ENCODE measurements at places on chromosomes 3 and 15.

- no peak for DNase-seq
Measured at GRCh38 chr15:62165104-62165792, at the start of gene C2CD4B. Gene C2CD4B, minus strand, starts transcription at chr15:62165285. Its CDS starts 301 bp downstream, at chr15:62164984.

DNA sequence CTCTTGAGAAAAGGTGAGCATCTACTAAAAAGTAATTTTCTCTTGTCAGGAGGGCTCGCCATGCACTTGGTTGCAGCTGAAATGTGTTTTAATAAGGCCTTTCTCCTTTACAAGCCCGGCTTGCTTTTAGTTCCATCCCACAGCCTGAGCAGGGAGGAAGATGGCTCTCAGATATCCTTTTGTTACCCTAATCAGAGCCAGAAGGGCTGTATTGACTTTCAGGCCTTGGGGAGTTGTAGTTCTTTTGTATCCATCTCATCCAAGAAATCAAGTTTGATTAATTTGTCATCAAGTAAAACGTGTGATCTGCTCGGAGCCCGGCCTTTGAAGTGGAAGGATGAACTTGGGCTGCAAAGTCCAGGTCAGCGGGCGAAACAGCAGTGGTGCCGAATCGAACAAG lies 52.9 kb downstream of the EIF4E3 start:
- DNase-seq: no peak

DNA sequence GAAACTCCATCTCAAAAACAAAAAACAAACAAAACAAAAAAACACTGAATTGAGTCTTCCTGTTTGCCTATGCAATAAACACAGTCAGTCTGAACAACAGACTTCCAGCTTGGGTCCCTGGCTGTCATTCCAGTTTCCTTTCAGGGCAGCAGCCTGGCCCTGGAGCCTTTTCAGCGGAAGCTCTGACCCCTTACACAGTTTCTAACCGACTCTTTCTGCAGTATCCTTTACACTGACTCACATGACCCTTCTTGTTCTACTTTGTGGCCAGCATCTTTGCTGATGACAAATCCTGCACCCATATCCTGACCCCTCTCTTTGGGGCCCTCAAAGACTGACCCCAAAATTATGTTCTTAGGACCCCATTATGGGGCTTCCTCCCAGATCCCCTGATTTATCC lies 38.3 kb upstream of the INO80 start:
- DNase-seq: no peak

DNA sequence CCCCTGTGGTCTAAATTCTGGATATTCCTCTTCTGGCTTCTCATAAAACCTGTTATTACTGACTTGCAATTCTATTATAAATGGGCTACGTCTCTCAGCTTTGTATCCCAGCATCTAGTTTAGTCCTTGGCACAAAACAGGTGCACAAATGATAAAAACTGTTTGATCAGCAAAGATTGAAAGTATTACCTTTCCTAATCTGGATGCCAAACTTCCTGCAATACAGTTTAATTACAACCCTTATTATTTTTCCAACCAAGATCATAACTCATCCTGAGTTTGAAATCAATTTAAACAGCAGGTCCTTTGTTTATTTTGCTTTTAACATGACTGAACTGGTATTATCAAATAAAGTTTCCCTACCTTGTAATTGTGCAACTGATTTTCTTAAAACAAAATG lies 132.6 kb downstream of the ATP1B3 start:
- no peak for DNase-seq

GRCh38 chr15:101526890-101527289 lies 37.4 kb upstream of the PCSK6 start:
- no peak for DNase-seq

DNA sequence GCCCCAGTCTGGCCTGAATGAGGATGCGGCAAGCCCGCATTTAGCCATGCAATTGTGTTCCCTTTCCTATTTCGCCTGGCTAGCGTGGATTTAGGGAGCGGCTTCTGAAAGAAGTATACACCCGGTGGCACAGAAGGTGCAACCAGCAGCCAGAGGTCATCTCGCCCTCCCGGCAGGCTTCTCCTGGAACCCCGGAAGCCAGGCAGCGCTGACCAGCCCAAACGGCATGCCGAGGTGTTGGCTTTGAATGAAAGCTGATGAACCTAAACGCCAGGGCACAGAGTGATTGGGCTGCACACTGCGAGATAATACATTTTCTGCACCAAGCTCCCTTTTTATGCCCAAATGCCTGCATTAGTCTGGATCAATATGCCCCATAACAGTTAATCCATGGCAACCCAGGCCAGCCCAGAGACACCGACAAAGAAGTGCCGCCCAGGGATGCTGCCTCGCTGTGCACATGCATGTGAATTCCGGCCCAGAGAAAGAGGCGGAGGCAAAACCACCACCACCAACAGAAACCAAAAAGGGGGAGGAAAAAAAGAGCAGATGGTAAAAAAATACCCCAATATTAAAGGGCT lies 1.4 kb downstream of the SRGAP3 start:
- DNase-seq: no peak

GRCh38 chr3:194259982-194260766 lies 91.0 kb downstream of the CPN2 start:
- peak; percentile 55 for DNase-seq

DNA sequence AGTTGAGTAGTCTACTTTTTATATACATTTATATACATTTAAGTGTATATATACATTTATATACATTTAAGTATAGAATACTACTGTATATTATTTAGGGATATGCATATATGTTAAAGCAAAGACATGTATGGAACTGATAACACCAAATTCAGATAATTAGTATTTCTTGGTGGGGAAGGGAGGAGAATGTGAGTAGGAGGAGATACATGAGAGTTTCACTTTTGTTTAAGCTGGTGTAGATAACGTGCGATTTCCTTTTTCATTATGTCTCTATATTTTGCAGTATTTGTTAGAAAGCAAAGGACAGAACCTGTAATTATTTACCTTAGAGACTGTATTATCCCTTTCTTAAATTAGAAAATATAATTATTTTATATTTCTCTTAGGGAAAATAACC lies 16.6 kb upstream of the NIT2 start:
- DNase-seq: no peak

GRCh38 chr3:11944052-11944673 lies 60.0 kb upstream of the SYN2 start:
- no peak for DNase-seq

DNA sequence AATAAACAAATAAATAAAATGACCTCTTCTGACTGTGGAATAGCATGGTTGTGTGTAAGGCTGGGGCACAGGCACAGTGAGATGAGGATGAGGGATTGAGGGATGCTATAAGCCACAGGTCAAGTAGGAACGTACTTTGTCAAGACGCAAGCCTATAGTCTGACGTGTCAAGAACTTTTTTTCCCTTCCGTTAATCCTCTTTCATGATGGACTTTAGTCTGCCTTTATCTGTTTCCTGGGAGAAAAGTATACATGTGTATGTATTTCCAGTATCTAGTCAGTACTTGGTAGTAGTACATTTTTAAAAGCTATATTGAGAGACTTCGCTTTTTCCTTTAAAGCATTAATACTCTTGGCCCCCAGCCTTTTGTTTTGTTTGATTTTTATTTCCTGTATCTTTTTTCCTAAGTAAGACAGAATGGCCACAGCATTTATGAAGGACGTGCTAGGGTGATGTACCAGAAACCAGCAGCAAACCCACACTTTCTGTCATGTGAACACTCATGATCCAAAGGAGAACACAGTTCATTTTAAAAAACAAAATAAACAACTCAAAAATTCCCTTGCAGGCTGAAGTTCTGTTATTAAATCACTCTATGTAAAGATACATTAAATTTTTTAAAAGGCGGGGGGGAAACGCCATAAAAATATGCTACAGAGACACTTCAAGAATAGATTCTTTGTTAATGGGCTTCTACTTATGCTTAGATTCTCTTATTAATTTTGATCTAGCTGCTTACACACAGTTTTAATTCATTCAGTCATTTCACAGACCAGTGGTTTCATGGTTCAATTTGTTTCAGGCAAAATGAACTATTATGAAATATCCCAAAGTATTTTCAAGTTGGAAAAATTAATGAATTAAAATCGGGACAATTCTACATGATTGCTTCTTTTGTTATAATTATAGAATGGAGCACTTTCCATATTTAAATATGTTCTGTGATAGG lies 114.7 kb downstream of the SNRK start:
- DNase-seq: no peak

DNA sequence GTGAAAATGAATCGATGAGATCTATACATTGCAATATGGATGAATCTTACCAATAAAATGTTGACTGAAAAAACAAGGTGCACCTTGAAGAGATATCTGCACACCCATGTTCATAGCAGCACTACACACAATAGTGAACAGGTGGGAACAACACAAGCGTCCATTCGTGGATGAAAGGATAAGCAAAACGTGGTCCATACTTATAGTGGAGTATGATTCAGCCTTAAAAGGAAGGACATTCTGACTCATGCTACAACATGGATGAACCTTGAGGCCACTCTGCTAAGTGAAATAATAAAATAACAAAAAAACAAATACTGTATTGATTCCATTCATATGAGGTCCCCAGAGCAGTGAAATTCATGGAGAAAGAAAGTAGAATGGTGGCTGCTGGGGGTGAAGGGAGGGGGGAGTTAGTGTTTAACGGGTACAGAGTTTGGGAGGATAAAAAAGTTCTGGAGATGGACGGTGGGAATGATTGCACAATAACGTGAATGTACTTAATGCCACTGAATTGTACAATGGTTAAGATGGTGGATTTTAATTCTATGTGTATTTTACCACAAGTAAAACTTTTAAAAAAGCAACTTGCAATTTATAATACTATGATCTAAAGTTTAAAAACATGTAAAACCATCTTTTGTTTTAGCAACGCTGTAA lies 35.6 kb downstream of the IQSEC1 start:
- no peak for DNase-seq

DNA sequence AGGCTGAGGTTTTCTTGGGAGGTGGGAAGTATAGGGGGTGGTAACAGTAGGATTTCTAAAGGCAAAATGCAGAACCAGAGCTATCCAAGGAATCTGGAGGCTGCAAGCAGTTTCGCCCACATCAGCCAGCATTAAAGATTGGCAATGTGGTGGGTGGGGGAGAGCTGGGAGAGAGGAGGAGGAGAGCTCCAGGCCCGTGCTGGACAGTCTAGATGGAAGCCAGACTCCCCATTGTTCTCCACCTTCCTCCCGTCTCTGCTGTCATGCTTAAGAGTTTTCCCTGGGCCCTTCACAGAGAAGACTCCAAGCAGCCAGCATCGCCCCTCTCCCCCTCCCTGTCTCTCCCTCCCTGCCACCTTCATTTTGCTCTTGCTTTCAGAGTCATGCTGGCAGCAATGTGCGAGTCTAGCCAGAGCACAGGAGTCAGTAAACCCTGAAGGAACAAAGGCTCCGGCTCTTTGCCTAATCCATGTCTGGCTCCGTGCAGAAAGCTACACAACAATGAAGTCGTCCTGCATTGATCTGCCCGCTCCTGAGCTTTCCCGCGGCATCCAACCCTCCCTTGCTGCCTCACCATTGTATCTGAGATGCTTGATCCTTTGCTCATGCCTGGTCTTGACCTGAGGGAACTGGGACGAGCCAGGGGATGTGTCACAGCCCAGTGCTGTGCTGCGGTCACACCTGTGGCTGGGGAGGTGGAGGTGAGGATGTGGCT lies 282.9 kb downstream of the NTRK3 start:
- DNase-seq: peak; percentile 25

- no peak for DNase-seq
Measured at GRCh38 chr3:111571907-111572460, 23.2 kb downstream of the ZBED2 start.

- DNase-seq: peak; percentile 99
Measured at GRCh38 chr3:34012102-34012461, 213.7 kb downstream of the PDCD6IP start.

- DNase-seq: no peak
Measured at GRCh38 chr3:134057654-134058110, 28.0 kb upstream of the SLCO2A1 start.

DNA sequence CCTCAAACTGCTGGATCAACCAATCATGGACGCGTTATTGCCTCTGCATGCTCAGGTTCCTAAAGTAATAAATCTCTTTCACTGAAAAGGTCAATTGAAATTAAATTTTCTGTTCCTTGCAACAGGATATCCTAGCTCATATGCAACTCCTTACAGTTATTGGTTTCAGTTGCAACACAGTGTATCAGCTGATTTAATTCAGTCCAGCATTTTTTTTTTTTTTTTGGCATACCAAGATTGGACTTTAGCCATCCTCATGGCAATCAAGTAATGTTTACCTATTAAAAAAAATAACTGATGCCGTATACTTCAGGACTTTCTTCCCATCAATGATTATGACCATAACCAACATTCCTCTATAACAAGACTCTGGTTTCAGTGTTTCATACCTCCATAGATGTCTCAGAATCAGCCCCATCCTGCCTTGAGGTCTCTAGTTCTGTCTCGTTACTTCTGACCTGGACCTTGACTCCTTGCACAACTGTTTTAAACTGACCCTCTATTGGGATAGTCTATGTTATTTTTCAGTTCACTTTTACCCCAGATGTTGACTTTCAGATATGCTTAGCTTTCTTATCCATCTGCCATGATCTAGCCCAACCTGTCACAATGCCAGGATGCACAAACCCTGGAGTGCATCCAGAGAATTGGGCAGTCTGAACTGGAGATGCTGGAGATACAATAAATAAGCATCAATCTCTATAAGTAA lies 265.0 kb upstream of the GADL1 start:
- DNase-seq: peak; percentile 20

DNA sequence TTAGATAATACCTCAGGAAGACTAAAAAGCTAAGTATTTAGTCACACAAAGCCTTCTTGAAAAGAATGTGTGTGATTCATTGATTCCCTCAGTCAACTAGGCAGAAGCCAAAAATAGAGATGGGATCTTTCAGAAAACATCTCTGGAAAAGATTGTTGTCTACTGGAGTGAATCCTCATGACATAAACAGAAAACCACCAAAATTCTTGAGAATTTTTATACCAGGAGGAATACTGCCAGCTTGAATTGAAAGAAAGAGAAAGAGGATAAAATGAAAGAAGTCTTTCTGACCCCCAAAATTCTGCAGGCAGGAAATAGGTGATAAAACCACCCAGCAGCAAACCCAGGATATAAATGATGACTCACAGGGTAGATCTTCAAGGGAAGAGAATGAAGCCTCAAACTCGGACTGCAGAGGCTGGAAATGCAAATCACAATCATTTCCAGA lies 363.1 kb upstream of the PLSCR5 start:
- peak; percentile 97 for DNase-seq

GRCh38 chr3:170344971-170345370 lies 12.5 kb upstream of the SKIL start:
- DNase-seq: peak; percentile 31

- DNase-seq: no peak
Measured at GRCh38 chr3:94609908-94610307, 547.0 kb downstream of the NSUN3 start.

DNA sequence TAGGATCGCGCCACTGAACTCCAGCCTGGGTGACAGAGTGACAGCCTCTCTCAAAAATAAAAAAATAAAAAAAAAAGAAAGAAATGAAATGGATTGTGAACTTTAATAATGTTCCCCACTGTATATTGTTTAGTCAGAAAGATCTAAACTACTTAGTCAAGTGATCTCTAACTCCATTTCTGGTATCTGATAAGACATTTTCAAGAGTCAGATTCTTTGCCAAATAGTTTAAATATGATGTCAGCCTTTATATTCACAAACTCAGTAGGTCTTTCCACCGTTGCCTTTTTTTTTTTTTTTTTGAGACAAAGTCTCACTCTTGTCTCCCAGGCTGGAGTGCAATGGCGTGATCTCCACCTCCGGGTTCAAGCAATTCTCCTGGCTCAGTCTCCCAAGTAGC lies 29.0 kb upstream of the OSBPL11 start:
- DNase-seq: peak; percentile 29

- no peak for DNase-seq
Measured at GRCh38 chr3:31671976-31672375, 139.3 kb downstream of the STT3B start.

- DNase-seq: no peak
Measured at GRCh38 chr3:100899440-100900091, 93.7 kb downstream of the ABI3BP start.

- no peak for DNase-seq
Measured at GRCh38 chr3:171556148-171556547, 95.9 kb upstream of the TNIK start.
